H9 (cell line): ENCODE measurements at places on chromosomes 6 and 20.

DNA sequence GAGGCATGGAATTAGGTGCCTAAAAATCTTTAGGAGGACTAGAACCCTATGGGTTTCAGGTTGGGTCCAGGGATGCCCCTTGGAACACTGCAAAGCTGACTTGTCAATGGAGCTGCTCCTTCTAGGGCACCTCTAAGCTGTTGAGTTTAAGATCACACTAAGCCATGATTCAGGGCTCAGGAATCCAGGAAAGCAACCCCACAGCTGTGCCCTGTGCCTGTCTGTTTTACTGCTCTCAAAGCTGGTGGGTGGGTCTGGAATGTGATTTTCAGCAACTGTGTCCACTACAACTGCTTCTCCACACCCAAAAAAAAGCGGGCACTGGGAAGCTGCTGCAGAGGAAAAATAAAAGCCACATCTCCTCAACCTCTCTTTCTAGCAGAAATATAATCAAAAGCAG is 310.4 kb upstream of the MOCS1 start:
- no peak for DNase-seq

- DNase-seq = no peak
Measured at GRCh38 chr6:3752531-3753227, 1.2 kb upstream of the PXDC1 start.

DNA sequence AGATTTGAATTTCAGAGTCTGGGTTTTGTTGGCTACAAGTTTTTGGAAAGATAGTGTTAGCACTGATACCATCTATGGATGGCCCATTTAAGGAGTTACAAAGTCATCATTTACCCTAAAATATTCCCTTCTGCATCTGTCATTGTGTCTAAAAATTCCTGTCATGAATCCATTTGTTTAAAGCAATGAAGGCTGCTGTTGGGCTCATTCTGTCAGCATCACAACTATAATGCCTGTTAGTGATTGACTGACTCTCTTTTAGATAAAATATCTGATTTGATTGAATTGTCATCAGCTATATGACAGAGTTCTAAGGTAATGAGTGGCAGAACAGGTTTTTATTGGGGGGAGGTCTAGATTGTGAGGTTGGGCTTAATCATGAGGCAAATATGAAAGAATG is 167.6 kb upstream of the IMPG1 start:
- no peak for DNase-seq

DNA sequence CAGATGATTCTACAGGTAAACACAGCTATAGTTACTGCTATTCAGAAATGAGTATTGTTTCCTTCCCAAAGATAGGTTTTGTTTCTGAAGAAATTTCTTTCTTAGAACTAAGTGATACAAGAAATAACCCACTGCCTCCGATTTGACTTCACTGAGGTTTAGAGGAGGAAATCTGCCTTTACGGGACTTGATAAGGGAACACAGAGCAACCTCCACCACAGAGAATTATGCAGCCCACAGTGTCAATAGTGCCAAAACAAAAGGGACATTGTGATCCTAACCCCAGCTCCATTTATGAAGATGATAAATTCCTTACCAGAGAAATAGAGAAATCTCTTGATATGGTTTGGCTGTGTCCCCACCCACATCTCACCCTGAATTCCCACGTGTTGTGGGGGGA is 164.6 kb downstream of the ZNF217 start:
- DNase-seq = no peak

- DNase-seq = no peak
Measured at GRCh38 chr6:105080279-105080678, 99.5 kb downstream of the POPDC3 start.

- no peak for DNase-seq
Measured at GRCh38 chr6:116352515-116353471, 18.0 kb upstream of the DSE start.

DNA sequence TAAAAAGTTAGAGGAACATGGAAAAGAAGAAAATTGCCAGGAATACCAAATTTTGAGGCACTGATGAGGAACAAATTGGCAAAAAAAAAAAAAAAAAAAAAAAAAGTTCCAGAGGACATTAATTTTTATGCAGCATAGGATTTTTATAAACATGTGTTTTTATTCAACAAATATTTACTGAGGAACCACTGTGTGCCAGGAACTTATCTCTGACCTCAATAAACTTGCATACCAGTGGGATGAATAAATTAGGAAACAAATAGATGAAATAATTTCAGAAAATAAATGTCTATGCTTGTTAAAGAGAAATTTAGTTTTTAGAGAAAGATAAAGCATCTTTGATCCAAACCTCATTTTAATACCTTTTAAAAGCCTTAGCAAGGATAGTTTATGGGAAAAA is 175.1 kb downstream of the PDE10A start:
- no peak for DNase-seq

DNA sequence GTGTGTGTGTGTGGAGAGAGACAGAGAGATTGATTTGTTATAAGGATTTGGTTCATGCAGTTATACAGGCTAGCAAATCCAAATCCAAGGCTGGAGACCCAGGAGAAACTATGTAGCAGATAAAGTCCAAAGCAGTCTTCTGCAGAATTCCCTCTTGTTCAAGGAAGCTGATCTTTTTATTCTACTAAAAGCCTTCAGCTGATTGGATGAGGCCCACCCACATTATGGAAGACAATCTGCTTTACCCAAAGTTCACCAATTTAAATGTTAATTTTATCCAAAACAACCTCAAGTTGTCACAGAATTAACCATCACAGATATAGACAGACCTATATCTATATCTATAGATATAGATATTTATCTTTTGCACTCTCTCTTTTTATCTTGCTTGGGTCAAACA is 67.0 kb downstream of the TPBG start:
- DNase-seq = no peak

GRCh38 chr6:53437557-53438202 is 88.9 kb upstream of the ELOVL5 start:
- DNase-seq = peak; percentile 52

GRCh38 chr20:63051911-63052310 is 45.1 kb upstream of the BHLHE23 start:
- no peak for DNase-seq

- no peak for DNase-seq
Measured at GRCh38 chr20:62120990-62121775, 1.1 kb upstream of the LSM14B start.

GRCh38 chr6:148140772-148141557 is 201.7 kb upstream of the SASH1 start:
- DNase-seq = no peak

GRCh38 chr6:29961966-29962365 is 19.6 kb downstream of the HLA-A start:
- DNase-seq = no peak

DNA sequence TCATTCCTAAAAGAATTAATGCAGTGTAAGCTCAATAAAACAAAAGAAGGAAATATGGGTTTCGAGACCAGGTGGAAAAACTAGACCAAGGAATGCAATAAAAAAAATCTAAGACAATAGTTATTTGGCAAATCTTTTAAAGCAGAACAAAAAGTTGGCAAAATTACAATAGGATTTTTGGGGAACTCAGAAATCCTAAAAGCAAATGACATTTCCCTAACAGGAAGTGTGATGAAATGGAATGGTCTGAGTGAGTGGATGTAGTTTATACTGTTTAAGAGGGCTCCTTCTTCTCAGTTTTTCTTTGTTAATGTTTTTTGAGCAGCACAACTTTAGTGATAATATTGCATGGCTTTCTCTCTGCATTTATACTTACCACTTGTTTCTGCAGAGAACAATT is 190.0 kb downstream of the PLCB4 start:
- no peak for DNase-seq

GRCh38 chr6:132410830-132411229 is 9.6 kb upstream of the MOXD1 start:
- DNase-seq = no peak

DNA sequence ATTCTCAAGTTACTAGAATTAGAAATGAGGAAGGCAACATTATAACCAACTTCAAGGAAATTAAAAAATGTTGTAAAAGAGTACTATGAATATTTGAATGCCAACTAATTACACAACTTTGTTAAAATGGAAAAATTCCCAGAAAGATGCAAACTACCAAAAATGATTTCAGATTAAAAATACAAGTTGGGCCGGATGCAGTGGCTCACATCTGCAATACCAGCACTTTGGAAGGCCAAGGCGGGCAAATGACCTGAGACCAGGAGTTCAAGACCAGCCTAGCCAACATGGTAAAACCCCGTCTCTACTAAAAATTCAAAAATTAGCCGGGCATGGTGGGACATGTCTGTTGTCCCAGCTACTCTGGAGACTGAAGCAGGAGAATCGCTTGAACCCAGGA is 874.2 kb upstream of the GJE1 start:
- DNase-seq = no peak

- no peak for DNase-seq
Measured at GRCh38 chr6:156935000-156935399, 157.8 kb downstream of the ARID1B start.

DNA sequence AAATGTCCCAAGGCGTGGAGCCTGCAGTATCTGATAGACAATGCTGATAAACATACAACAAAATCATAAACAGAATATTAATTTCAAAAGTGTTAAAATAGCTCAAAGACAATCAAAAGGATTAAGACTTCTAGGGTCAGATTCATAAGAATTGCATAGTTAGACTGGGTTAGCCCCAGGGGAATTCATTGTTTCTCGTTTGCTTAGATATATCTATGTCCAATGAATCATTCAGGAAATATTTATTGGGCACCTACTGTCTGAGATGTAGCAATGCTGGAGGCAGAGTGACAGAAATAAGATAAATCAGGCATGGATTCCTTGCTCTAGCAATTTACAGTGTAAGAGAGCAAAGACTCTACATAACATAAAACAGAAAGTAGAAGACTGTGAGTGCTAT is 124.4 kb upstream of the PRL start:
- no peak for DNase-seq

- DNase-seq = no peak
Measured at GRCh38 chr6:122694602-122695001, 84.4 kb downstream of the PKIB start.

GRCh38 chr20:32465092-32465900 is 107.2 kb downstream of the ASXL1 start:
- DNase-seq = no peak

DNA sequence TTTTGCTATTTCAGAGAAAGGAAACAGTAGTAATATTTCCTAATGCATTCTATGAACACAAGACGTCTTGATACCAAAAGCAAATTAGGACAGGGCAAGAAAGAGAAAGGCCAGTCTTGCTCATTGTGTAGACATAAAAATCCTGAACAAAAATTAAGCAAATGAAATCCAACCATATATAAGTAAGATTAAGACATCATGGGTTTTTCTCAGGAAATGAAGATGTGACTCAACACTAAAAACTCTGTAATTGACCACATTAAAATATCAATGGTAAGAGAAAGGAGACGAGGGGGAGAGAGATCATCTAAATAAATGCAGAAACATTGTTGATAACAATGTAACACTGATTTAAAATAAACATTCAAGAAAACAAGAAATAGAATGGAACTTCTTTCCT is 205.4 kb downstream of the SOD2 start:
- DNase-seq = no peak

DNA sequence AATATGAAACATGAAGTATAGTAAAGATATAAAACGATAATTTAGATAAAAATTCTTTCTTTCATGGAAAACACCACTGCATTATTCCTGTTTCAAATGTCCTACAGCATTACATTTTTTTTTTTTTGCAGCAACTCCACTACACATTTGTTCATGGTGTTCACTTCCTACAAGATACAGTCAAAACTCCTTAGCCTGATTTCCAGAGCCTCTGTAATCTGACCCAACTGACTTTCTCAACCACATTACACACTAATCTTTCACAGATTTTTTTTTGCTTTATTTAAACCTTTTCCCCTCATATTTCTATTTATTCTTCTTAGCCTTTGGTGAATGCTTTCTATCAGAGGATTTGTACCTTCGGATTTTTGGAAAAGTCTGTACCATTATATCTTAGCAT is 176.5 kb upstream of the PDE7B start:
- no peak for DNase-seq

- no peak for DNase-seq
Measured at GRCh38 chr6:152828431-152828830, 77.8 kb downstream of the VIP start.

DNA sequence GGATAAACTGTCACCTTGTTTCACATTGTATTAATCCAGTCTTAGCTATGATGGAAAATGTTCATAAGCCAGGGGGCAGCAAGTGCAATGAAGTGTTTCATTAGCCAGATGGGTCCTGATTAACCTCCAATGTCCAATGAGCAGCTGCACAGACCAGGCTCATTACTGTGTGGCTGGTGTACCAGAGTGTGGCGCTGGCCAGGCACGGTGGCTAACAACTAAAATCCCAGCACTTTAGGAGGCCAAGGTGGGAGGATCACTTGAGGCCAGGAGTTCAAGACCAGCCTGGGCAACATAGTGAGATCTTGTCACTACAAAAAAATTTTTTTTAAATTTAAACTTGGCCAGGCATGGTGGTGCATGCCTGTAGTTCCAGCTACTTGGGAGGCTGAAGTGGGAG is 201.7 kb upstream of the FOXQ1 start:
- DNase-seq = no peak

DNA sequence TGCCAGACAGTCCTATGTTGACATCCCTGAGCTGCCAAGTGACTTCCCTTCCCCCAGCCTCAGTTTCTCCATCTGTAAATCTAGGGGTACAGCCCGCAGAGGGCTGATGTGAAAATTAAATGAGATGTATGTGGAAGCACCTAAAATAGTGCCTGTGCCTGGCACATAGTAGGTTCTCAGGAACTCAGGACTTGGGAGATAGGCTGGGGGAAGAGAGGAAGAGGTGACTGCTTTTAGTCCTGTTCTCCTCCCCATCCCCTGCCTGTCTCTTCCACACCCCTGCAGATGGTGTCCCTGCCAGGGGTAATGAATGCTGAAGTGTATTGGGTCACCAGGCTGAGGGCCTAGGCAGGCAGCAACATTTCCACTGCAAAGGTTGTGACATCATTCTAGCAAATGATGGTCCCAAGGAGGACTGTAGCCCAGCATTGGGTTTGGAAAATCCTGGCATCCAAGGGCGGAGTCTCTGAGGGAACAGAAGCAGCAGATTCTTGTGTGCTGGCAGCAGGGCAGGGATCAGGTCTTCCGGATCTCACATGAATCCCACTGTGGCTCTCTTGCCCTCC is 1.8 kb downstream of the SNPH start:
- no peak for DNase-seq

DNA sequence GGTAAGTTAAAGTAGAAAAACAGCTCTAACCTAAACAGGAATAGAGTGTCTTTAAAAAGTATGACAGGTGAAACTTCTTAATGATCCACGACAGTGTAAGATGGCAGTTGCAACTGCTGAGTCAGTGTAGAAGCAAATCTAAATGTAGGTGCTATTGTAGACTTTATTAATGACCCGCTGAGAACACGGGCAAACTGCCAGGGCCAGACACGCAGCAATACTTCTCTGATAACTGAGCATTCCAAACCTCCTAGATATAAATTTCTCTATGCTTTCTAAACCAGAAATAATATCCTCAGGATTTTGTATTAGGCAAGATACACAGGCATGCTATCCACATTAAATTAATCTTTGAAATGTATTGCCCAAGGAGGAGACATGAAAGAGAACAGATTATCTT is 1076.4 kb downstream of the HACE1 start:
- no peak for DNase-seq

DNA sequence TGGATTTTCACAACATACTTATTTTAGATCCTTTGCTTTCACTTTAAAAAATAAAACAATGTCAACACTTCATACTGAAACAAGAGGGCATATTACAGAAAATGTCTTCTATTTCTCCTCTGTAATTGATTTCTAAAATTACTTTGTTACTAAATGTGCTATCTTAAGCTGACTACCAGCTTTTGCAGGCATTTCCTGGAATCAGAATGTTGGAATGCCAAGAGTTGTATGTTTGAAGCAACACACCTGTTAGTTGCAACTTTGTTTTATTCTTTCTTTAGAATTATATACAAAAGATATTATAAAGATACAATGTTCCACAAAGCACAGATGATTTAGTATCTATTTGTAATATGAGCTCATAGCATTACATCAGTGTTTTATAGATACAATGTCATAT is 62.5 kb upstream of the TMEM170B start:
- no peak for DNase-seq
